ENCODE measurements at places on chromosomes 6 and 20.

DNA sequence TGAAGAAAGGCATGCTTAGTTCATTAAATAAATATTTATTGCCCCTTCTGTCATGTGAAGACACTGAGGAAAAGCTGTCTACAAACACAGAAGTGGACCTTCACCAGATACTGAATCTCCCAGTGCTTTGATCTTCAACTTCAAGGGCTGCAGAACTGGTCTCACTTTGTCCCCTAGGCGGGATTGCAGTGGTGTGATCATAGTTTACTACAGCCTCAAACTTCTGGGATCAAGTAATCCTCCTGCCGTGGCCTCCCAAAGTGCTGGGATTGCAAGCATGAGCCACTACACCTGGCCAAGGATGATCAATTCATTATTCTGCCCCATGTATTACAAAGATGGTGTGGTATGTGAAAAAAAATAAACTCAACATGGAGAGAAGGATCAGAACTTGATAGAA, 496.2 kb upstream of the HS3ST5 start:
- DNase-seq, result no peak

GRCh38 chr6:118558464-118559217, 10.5 kb downstream of the PLN start:
- no peak for DNase-seq

- peak; percentile 24 for DNase-seq
These were observed 102.8 kb downstream of the MOXD1 start for GRCh38 chr6:132298344-132298949.

GRCh38 chr6:40852779-40853373, 186.1 kb downstream of the UNC5CL start:
- no peak for DNase-seq

DNA sequence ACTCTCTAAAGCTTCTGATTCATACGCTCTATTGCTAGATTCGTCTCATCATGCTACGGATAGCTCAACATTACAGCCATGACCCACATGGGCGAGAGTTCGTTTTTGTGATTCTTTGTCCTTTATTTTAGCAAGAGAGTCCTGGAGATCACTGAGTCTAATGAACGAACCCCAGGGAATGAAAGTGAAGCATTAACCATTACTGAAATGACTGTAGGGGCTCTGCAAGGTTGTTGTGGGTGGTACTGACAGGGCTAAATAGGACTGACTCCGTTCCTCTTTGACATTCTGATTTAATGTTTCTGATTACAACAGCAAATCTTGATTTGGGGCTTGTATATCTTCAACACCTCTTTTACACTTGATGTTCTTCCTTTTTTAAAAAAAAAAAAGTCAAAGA, 13.7 kb upstream of the RTF2 start:
- no peak for DNase-seq

GRCh38 chr20:62436692-62437091, 9.4 kb upstream of the RBBP8NL start:
- no peak for DNase-seq

DNA sequence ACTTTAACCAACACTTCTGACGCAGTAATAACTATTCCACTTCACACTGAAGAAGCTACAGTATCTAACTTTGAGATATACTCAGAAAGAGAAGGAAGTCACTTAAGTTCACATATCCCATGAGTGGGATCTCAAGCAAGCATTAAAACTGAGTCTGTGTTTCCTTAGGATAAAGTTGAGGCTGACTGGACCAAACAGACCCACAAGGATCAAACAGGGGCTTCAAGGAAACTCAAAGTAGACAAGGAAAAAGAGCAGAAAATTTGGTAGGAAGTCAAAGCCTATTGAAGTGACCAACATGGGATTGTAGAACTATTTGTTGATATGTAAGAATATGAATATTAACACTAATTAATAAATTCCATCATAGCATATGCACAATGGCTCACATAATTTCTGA, 294.9 kb downstream of the ADGB start:
- no peak for DNase-seq

- no peak for DNase-seq
These were observed 57.5 kb downstream of the CDH22 start for GRCh38 chr20:46250772-46251171.

GRCh38 chr6:32168807-32169591, 4.6 kb downstream of the EGFL8 start:
- DNase-seq, result no peak

DNA sequence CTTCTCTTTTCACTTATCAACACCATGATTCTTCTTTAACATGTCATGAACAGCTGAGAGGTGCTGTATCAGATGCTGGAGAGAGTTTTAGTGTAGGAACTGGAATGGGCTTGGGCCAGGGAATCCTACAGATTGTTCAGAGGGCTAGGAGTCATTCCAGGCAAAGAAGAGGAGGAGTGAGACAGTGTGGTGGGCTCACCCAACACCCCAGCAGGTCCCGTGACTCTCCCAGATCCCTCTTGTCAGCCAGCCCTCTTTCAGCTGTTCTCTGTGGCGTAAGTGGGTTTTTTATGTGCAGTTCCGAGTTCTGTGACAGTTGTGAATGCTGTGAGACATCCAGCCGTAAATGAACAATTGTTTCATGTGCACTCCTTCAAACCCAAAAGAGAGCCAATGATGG, 31.4 kb upstream of the CEP162 start:
- DNase-seq, result no peak

GRCh38 chr6:57172136-57173055, at the start of gene BAG2:
BAG2 (plus strand) TSS chr6:57172326; CDS start chr6:57172698, 372 bp downstream.
- peak; percentile 85 for DNase-seq

DNA sequence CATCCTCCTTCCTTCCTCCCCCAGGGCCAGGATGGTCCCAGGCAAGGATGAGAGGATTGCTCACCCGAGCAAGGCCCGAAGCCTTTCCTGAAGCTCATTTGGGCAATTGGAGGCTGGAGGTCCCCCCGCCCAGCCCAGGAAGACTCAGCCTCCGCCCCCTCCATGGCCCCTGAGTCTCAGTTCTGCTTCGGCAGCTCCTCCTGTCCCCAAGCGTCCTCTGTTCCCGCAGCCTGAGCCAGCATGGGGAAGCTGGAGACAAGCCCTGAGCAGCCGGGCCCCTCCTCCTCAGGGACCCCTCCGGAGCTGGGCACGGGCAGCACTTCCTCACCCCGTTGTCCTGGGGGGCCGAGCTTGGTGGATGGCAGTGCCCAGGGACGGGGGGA, 26.0 kb downstream of the SLC17A9 start:
- DNase-seq, result no peak

DNA sequence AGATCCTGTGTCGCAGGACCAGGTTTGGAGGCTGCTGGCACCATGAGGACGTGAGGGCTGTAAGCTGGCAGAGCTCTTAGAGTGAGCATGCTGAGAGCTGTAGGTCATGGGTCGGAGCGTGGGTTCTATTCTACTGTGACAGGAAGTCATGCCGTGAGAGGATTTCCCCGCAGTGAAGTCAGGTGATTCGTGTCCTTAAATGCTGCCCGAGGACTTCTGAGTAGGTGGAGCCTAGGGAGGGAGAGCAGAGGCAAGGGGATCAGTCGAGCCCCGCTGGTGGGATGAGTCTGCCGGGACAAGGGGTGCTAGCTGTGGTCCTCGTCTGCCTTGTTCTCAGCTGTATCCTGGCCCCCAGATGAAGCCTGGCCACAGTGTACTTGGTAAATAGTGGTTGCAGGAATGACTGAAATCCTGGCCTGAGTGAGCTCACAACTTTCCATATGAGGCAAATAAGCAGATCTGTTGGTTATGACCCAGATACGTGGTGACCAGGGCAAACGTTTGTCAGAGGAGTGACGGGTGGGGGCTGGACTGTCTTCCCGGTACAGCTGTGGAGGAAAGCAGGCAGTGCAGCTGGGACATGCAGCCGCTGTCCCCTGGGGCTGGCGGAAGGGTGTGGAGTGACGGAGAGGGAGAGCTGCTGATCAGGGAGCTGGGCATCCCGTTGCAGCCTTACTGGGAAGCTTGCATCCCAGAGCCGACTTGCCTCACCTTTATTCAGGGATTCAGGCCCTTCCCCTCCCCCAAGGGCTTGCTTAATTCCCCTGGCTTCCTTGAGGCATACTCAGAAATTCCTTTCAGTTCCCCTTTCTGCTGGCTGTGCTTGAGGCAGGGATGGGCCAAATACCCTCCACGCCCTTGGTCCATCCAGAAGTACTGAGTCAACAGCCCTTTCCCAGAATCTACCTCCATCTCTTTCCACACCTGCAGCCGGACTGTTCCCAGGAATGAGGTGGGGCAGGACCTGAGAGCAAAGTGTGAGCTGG, 250.9 kb upstream of the RREB1 start:
- peak; percentile 57 for DNase-seq

- no peak for DNase-seq
These were observed 152.7 kb upstream of the ENPP5 start for GRCh38 chr6:46323312-46323965.

GRCh38 chr6:22699151-22699550, 129.8 kb downstream of the HDGFL1 start:
- no peak for DNase-seq

- DNase-seq, result no peak
These were observed 114.2 kb downstream of the SOX4 start for GRCh38 chr6:21707524-21708319.

DNA sequence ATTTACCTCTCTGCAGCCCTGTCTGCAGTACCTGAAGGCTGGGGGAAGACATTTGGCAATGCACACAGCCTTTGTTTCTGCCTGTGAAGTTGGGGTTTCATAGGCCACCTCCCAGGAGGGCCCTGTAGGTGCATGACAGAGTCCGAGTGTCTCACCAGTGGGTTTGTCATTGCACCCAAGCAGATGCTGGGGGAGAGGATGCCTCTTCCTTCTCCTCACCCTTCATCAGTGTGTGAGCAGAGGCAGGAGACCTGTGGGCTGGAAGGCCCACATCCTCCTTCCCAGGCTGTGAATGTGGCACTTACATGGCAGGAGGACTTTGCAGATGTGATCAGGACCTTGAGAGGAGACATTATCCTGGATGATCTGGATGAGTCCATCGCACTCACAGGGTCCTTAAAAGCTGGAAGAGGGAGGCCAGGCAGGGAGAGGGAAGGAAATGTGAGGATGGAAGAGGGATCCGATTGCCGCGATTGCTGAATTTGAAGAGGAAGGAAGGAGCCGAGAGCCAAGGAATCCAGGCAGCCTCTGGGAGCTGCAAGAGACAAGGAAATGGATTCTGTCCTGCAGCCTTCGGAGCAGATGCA, 30.4 kb downstream of the SYNJ2 start:
- no peak for DNase-seq

- DNase-seq, result no peak
These were observed 89.8 kb downstream of the CD164 start for GRCh38 chr6:109292420-109292819.

DNA sequence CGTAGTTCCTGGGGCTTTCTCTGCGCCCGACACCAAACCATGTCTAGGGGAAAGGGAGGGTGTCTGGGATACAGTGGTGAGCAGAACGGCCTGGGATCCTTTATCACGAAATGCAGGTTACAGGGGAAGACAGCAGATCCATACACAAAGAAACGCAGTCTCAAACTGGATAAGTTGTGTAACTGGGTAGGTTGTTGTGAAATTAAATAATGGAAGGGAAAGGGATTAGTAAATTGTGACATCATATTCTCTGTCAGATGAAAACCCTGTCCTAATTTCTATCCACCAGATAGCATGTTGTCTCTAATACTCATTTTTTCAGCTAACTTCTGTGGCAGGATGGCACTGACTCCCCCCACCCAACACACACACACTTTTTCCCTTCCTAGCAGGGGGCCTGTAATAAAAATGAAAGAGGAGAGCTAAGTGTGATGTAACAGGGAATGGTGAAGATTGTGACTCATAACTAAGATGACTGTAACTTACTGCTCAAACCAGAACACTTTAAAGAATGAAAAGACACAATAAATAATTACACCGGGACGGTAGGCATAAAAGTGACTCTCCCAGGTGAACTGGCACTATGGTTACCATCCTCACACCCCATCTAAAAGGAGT, 769 bp upstream of the TRPC4AP start:
- no peak for DNase-seq

DNA sequence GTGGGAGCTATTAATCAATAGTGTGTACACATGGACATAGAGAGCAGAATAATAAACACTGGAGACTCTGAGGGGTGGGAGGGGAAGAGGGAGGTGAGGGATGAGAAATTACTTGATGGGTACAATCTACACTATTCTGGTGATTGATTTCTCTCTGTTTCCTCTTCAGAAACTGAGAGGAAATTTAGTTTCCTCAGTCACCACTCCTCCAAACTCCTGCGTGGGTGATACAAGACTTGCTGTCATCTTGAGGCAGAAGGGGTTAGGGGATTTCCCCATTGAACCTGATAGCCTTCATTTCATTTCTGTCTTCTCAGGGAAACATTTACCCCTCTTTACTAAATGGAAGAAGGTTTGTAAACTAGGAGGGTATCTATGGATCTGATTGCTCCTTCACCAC, 84.3 kb upstream of the ESR1 start:
- peak; percentile 29 for DNase-seq

GRCh38 chr6:6085928-6086668, 79.4 kb upstream of the NRN1 start:
- DNase-seq, result no peak

DNA sequence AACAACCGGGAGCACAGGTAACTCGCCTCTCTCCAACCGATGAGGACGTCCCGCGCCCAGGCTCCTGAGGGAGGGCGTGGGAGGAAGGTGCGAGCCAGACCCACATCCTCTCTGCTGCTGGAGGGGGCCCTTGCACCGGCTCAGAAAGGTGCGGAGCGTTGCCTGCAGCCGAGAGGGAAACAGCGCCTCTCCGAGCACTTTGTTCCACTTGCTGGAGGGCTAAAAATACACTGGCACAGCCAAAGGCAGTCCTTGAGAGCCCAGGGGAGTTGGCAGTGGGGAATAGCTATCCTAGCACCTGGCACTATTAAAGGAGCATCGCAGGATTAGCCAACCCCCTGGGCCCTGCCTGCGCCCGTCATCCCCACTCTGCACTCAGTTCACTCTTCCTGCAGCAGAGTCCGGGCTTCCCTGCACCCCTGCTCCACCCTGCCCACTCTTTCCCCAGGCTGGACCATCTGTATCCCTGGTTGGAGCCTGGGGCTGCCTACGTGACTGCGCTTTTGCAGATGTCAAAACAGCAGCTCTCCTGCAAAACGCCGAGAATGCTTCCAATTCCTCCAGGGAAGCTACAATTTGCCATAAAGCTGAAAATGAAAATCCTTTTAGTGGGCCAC, 108.9 kb downstream of the SNX5 start:
- DNase-seq, result no peak

DNA sequence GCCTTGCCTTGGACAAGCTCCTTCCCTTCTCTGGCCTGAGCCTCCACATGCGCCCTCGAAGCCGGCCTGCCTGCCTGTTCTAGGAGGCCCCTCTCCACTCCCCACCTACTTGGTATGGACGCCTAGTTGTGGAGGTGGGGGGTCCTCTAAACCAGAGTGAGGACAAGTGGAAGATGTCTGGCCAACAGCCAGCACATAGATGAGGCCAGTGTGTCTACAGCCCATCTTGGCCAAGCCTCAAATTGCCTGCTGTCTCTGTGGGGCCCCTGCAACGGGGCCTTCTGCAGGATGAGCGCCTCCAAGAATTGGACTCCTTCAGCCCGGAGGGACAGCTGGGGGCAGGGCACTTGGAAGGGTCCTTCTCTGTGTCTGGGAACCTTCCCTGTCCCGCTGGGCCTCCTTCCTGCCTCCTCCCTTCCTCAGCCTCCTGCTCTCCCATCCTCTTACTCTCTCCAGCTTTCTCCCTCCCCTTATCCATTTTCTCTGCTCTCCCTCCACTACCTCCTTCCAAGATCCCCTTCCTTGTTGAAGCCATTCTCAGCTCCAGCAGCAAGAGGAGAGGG, 1.6 kb downstream of the MDFI start:
- no peak for DNase-seq

GRCh38 chr6:31058128-31058894, 48.0 kb downstream of the MUC22 start:
- DNase-seq, result no peak

- DNase-seq, result no peak
These were observed 58.4 kb upstream of the ARMH2 start for GRCh38 chr6:24856901-24857670.

- no peak for DNase-seq
These were observed 167.7 kb upstream of the SUPT3H start for GRCh38 chr6:45545416-45545815.

Data from GM12864 (cell line).